ENCODE measurements at places on chromosomes 5 and 9.
A peak's percentile ranks its signal among the peaks of the same experiment; 100 is the strongest.

DNA sequence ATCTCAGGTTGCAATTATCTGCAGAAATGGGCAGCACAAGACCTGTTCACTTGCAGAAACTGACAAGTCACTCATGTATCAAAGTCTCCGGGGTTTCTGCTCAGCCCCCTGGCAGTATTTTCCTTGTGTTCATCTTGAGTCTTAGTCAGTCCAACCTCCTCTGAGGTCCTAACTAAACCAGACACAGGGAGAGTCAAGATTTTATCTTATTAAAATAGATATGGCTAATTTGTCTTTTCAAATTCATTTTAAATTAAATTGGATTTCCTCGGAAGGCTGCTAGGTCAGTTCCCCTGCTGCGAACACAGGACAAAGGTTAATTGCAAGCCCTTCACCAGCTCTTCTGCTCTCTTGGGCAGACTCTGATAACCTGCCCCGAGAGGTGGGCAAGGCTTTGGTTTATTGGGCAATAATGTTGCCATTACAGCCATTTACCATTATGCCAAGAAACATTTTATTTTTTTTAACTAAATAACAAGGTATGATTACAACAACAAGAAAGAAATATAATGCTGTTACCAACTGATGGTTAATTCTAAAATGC is 103.5 kb downstream of the MAPKAP1 start:
- DNase-seq = no peak

DNA sequence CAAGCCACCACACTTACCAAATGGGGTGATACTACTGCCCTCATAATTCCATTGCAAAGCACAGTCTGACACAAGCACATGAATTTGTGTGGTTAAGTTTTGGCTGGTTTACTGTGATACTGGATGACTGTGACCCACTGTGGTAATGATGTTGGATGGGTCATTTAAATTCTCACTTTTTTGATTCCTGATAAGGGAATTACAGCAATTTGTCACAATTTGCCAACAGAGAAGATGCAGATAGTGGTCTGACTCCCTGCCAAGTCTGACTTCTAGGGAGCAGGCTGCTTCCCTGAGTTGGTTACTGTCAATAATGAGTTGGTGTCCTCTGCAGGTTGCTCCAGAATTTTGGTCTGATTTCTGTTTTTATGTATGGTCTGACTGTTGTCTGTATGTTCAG is 731.9 kb downstream of the MTRR start:
- no peak for DNase-seq

GRCh38 chr5:88665750-88666215 is 217.2 kb downstream of the MEF2C start:
- DNase-seq = no peak

DNA sequence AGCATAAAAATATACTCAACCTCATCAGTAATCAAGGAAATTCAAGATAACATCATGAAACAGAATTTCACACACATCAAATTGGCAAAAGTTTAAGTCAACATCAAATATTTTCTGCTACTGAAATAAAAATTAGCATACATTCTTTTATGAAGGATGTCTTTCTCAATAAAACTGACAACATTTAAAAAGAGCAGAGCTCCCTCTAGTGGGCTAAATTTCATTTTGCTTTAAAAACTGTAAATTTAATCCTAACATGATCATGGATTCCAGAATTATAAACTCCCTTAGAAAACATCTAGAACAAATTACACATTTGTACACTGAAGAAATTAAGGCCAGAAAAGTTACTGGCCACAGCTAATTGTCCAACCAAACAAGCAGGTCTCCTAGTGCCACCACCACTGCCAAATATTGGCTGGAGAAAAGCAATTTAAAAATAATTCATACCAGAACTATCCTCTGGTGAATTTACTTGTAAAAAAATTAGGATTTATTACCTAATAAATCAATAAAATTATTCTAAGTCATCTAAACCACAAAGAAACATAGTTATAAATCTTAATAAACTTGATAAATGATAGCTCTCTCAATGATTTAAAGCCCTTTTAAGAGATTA is 31.2 kb downstream of the DEPDC1B start:
- DNase-seq = no peak

- peak; percentile 98 for DNase-seq
Observed at GRCh38 chr9:34458013-34458958, at the start of the genes DNAI1 and FAM219A. DNAI1 (plus strand) TSS chr9:34458805; CDS start chr9:34459006, 201 bp downstream. FAM219A (minus strand) TSS chr9:34458570; CDS start chr9:34458263, 307 bp downstream.

DNA sequence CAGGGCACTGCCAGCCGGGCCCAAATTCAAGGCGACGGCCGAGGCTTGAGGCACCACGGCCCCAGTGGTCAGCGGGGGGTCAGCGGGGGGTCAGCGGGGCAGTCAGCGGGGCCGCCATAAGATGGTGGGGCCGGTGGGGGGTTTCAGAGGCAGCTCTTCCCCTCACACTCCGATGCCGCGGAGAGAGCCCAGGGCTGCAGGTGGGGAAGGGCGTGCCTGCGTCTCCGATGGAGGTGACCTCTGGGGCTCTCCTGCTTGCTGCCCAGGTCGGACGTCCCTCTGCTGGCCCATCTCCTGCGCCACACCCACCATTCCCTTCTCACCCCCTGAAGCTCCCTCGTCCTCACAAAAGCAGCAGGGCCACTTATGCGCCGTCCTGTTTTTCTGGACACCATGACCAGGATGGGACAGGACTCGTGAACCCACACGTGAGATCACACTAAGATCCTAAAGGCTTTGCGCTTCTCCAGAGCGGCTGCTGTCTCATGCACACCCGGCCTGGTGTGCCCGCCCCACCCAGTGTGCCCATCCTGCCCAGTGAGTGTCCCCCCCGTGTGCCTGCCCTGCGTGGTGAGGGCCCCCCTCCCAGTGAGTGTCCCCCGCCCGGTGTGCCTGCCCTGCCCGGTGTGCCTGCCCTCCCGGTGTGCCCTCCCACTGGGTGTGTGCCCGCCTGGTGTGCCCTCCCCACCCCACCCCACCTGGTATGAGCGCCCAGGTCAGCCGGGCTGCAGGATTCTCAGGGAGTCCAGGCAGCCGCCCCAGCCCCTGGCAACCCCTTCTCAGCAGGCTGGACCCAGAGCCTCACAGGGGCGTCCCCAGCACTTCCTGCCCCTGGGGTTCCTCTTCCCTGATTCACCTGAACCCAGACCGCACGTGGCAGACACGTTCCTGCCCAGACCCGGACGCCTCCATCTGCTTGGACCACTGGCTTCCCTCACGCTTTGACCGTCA is 48.7 kb upstream of the NKD2 start:
- no peak for DNase-seq

- DNase-seq = no peak
Observed at GRCh38 chr5:119332208-119332607, 23.6 kb upstream of the TNFAIP8 start.
